ENCODE measurements at places on chromosomes 4 and X.

GRCh38 chr4:3475041-3475712 lies 12.1 kb downstream of the DOK7 start:
- DNase-seq, result no peak

DNA sequence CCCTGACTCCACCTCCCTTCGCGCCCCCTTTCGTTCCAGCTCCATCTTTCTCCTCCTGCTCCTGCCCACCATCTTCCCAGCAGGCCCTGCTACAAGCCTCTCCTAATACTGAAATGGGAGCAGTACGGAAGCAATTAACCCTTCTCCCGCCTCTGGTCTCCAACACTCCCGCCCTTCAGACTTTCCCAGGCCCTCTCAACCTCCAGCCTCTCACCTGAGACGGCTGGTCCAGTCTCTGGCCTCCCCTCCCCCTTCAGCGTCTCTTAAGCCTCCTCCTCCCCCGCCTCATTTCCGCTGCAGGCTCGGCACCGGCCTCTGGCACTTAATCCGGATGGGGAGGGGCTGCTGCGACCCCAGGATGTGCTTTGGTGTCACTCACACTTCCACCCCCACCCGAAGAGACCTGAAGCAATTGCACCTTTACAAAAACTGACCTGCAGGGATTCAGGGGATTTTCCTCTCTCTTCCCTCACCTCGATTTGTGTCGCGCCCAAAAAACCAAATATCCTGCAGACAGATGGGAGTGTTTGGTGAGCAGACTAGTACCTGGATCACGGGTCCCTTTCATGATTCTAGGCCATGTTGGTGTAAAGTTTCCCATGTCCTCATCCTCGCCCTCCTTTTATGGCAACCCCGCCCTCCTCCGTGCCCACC lies 657 bp downstream of the TCEAL8 start:
- peak; percentile 54 for DNase-seq

DNA sequence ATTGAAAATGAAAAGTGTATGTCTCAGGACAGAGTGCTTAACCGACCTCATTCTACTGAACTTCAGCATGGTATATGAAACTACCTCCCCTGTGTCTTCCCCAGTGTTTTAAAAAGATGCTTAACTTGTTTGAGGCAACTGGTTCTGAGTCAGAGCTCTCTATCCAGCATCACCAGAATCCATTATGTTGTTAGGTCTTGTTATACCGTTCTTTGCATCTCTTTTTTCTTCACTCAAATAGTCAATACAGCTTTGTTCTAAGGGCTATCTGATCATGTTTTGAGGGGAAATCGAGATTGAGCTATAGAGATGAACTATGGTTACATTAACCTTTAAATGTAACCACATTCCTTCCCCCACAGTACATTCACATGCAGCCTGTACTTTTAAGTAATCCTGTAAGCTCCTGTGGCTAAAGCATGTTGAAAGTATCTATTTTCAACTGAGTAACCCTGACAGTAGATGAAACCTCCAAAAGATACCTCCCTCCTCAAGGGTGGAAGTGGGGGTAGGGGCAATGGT lies 514.4 kb downstream of the RPA4 start:
- no peak for DNase-seq

GRCh38 chr4:31538877-31539276 lies 818.7 kb downstream of the PCDH7 start:
- no peak for DNase-seq

GRCh38 chr4:182975806-182976205 lies 58.6 kb upstream of the DCTD start:
- DNase-seq, result no peak

GRCh38 chr4:26613237-26613636 lies 29.4 kb downstream of the TBC1D19 start:
- DNase-seq, result no peak

DNA sequence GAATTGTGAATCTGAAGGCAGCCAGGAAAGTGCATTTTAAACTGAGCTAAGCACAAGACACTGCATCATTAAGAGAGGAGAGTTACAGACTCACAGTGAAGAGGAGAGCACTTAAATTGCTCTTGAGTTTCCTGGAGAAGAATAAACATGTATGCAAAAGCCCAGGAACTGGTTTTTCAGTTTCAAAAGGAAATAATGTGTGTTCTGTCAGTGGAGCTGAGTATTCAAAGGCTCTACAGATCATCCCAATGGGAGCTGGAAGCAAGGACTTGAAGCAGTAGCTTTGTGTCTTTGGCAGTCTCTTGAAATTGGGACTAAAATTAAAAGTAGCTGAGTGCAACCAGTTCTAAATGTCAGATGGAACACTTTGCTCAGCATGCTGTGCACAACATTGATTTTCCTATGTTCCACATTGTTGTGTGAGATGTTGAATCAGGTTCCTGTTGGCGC lies 147.5 kb upstream of the ANK2 start:
- DNase-seq, result no peak

- DNase-seq, result no peak
Measured at GRCh38 chr4:83503974-83504373, 19.1 kb upstream of the ABRAXAS1 start.

GRCh38 chr4:140774956-140775355 lies 18.8 kb upstream of the TBC1D9 start:
- no peak for DNase-seq

- DNase-seq, result no peak
Measured at GRCh38 chr4:108511618-108512017, 108.8 kb upstream of the RPL34 start.

- no peak for DNase-seq
Measured at GRCh38 chr4:19033816-19034733, 1012.5 kb upstream of the LCORL start.

- DNase-seq, result peak; percentile 53
Measured at GRCh38 chr4:73019462-73020047, 50.0 kb downstream of the COX18 start.
